ENCODE measurements at places on chromosomes 2 and 18.

GRCh38 chr2:30732876-30733275 lies 74.4 kb downstream of the CAPN13 start:
- no peak for DNase-seq

DNA sequence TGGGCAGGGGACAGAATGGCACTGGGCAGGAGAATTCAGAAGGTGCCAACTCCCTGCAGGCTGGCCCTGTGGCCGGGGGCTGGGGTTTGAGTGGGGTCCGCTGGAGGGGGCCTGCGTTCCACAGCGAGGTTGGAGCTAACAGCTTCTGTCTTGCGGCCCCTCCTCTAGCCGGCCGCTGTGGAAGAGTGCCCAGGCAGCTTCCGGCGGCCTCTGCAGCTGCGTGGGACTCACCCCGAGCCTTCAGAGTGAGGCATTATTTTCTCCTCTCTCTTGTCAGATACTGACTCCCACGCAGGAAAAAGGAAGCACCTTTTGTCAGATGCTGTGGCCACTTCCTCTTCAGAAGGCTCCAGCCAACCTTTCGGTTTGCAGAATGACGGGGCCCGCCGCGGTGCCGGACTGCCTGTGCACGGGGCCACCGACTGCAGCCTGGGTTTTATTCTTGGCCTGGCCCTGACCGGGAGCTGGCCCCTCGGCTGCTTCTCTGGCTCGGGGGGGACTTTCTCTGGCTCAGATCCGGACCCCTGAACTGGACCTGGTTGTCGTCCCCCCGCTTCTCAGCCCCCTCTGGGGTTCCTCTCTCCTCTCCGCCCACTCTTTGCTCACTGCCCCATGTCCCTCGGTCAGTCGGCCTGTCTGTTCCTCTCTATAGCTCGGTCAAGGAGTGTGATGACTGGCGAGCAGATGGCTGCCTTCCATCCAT lies 40.1 kb downstream of the ARHGAP25 start:
- no peak for DNase-seq

DNA sequence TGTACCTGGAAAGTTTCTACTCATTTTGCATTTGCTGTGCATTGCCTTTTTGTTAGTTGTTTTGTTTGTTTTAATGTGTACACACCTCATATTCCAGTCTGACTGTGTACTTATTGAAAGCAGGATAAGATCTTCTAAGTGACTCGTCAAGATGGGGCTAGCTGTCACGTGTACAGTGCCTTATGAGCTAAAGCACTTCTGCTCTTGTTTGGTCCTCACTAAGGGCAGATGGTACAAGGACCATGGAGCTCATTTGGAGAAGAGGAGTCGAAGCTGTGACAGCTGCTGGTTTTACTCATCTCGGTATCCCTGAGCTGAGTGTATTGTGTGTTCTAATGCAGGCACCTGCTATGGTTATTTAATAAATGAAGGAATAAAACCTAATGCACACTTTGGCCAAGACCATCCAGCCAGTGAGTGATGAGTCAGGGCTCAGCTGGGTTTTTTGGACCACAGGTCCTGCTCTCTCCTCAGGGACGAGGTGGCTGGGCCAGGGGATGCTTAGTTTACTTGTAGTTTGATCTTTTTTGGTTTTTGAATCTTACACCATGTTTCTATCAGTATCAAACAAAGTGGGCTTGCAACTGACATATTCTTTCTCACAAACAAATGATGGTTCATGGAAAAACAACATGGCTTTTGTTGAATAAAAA lies 152.5 kb upstream of the APCDD1 start:
- peak; percentile 37 for DNase-seq

- no peak for DNase-seq
Measured at GRCh38 chr18:13934676-13935075, 19.3 kb upstream of the MC2R start.

- DNase-seq = no peak
Measured at GRCh38 chr2:27972311-27972710, 81.8 kb downstream of the BABAM2 start.

DNA sequence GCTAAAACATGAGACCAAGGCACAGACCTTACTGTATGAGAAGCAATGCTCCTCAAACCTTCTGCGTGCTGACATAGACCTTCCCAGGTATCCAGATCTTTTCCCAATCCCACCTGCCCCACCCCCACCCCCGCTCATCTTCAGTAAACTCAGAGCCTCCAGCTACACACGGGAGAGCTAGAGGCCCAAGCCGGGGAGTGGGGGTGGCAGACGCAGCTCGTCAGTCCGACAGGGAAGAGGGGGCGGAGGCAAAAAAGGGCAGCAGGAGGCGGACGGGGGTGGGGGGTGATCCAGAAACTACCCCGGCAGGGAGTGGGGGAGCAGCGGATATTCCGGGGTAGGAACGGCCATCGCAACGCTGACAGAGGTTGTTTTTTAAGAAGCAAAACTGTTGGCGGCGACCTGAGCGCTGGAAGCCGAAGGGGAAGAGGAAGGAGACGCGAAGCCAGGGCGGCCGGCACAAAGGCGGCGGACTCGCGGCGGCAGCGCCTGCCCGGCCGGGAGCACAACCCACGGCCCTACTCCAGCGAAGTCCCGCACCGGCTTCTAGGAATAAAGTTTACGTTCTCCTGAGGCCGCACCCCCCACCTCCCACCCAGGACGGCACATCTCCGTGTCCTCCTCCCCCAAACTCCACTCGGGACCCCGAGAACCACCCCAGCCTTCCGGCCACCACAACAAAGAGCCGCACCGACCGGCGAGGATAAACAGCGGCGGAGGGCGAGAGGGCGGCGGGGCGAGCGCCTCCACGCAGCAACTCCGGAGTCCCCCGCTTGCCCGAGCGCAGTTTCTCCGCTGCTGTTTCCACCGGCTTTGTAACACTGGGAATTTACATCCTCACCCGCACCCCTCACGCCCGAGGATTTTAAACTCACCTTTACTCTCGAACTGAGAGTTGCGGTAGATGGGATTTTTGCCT lies 722 bp downstream of the BAZ2B start:
- DNase-seq = peak; percentile 88

- no peak for DNase-seq
Measured at GRCh38 chr2:197614532-197614931, 60.9 kb downstream of the RFTN2 start.

GRCh38 chr2:179773986-179774385 lies 87.4 kb downstream of the ZNF385B start:
- no peak for DNase-seq

GRCh38 chr2:159074605-159075004 lies 106.2 kb downstream of the TANC1 start:
- DNase-seq = no peak

DNA sequence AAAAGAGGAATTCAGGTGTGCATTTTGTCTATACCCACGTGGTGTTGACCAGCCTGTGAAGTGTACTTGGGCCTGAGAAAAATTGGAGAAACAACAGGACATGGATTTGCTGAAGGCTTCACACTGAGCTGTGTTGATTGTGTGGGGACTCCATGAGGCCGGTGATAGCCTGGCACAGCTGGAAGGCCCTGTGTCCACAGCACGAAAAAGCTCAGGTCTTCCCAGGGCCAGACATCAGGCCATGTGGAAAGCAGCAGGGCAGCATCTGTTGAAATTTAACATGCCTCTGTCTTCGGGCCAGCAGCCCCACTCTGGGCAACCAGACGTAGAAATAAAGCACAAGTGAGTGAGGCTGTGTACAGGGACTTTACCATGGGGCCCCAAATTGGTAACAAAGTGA lies 84.1 kb downstream of the HS6ST1 start:
- DNase-seq = no peak

DNA sequence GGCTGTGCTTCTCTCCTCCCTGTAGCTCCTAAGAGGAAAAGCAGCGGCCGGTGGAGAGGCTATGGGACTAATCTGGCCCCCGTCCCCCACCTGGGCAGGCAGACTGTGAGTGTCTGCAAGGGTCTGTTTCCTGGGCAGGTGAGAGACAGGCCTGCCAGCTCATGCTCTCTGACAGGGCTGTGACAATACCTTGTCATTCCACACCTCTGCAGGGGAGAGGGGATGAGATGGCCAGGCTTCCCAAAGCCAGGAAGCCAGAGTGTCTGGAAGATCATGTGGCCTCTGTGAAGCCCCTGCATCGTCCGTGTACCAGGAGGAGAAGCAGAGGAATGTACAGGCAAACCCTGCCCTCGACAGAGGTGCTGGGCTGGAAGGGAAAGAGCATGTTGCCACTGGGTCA lies 142.5 kb upstream of the GATA6 start:
- no peak for DNase-seq

DNA sequence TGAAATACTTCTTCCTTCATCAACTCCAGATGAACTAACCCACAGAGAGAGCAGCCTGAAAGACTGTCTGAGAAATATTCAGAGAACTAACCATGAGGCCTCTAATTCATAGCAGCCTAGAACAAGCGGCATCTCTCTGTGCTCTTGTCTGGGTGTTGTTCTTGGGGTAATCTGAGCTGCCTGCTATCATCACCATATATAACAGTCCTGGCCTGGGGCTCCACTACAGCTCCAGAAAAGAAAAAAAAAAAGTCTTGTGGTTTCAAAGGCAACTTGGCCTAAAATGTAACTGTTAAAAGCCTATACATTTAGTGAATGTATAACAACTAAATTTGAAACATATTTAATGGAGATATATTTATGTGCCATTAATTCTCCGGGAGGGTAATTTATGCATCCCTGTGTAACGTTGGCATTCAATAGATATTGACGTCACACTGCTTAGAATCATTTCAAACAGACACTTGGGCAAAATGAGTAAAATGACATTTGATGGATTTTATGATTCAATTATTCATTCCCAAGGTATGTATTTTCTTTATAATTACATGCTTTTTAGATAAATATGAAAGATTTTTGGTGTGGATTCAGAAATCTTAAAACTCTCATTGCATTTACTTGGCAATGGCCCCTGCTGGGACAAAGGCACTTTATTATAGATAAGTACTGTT lies 294.3 kb downstream of the HRH4 start:
- DNase-seq = no peak

- no peak for DNase-seq
Measured at GRCh38 chr2:162060532-162060931, 13.5 kb downstream of the DPP4 start.

GRCh38 chr2:219459460-219460311 lies 25.0 kb downstream of the SPEG start:
- DNase-seq = peak; percentile 30

GRCh38 chr2:12897181-12897580 lies 180.4 kb downstream of the TRIB2 start:
- no peak for DNase-seq

GRCh38 chr2:160632084-160632975 lies 138.7 kb upstream of the RBMS1 start:
- DNase-seq = no peak

DNA sequence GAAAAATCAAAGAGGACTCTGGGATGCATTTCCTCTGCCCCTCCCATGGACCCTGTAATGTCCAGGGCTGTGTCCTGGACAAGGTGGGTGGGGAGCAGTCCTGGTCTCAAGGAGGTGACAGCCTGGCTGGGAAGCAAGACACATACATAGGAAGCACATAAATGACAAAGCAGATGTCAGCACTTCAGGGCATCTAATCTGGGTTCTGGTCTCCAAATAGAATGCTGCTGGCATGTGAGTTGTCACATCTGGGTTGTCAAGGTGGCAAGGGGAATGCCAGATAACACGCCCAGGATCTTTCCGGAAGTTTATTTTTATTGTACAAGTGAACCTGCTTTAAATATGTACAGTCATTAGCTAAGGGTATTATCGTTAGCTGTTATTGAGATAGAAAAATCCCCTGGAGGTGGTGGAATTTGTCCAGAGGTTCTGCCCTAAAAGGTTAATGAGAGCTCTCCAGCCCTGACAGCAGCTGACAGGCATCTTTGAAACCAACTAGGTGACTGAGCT lies 5.6 kb downstream of the IL1F10 start:
- DNase-seq = no peak

- DNase-seq = peak; percentile 21
Measured at GRCh38 chr2:182248362-182248761, 178.5 kb downstream of the PDE1A start.

GRCh38 chr2:220665108-220665471 lies 907.0 kb downstream of the EPHA4 start:
- peak; percentile 11 for DNase-seq

DNA sequence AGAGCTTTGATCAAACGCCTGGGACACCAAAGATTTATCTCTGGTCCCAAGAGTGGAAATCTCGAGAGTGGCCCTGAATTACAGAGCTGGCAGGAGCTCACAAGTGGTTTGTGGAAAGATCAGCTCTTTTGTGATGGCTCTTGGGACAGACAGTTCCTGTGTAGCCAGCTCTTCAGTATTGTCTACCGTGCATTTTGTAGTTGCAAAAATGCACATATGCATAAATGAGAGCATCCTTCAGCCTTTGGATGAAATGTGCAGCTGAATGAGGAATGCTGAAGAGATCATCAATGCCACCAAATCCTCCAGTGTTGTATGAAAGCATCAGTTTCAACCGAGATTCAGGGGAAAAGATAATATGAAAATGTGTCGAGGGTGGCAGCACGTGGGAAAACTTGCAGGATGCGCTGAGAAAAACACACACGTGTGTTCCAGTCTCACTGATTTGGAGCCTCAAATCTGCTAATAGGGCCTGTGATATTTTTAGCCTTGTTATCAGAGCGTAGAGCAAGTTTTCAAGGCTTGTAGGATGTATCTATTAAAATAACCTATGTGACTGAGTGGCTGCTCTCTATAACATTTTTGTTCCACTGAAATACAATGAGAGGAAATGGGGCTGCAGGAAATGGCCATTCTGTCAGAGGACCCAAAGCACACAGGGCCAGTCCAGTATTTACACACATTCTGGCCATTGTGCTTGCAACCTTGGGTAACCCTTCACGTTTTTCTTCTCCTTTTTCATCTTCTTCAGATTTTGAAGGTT lies 138.7 kb downstream of the PRKCE start:
- DNase-seq = no peak

DNA sequence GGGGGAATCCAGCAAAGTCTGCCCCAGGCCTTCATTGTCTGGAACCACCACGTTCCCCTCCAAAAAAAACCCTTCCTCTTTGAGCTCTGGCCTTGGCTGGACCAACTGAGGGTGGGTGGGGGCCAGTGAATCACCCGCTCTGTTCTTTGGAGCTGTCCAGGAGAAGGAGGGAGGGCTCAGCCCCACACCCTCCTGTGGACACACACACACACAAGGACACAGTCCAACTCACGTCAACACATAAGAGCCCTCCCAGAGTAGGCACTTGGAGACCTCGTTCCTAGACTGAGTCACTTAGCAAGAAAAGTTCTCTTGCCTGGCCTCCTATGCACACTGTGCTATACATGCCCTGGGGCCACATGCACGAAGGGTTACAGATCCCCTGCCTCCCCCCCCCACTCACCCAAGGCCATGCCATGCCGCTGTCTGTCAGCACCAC lies 1.2 kb upstream of the TNS1 start:
- no peak for DNase-seq

- peak; percentile 23 for DNase-seq
Measured at GRCh38 chr2:221077251-221077650, 494.9 kb downstream of the EPHA4 start.
